Hematopoietic multipotent progenitor cell (in vitro differentiated cells): ENCODE measurements at places on chromosomes 1 and 21.

- DNase-seq = no peak
These were observed 597.6 kb downstream of the ADGRL2 start for GRCh38 chr1:82398357-82398756.

DNA sequence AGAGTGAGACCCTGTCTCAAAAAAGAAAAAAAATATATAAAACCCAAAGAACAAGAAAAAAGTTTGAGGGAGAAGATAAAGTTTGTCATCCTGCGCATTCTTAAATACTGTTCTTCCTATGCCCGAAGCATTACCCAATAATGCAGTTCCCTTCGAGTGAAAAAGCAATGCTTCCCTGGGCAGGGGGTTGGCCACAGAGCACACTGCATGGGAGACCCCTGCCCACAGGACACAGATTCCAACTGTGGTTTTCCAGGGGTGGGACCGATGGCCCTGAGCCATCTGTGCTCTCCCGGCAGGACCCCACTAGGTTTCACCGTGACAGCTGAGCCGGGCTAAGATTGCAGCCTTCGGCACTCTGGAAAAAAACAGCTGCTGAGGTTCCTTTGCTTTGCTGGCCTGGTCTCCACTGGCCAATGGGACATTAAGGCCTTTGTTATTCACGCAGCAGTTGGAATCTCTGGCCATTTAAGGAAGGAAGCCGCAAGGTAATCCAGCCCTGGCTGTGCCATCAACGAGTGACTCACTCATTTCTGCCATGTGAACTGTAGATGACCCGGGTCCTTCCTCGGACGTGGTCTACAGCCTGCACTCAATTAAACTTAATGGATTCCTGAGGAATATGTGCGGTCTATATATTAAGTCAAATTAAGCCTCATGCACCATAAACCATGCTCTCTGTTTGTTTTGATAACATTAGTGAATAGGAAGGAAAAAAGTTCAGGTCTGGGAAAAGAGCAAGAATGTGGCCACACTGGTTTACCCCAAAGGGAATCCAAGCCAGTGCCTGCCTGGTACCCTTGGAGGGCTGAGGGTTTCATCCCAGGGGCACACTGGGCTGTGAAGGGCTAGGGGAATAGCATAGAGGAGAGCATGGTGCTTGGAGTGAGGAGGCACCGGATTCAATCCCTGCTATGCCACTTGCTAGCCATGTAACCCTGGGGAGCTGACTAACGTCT lies 163.2 kb downstream of the ZBTB18 start:
- DNase-seq = no peak

GRCh38 chr1:15218287-15219279 lies 28.4 kb upstream of the FHAD1 start:
- DNase-seq = peak; percentile 14

GRCh38 chr1:9494936-9495758 lies 44.1 kb upstream of the SLC25A33 start:
- peak; percentile 63 for DNase-seq

DNA sequence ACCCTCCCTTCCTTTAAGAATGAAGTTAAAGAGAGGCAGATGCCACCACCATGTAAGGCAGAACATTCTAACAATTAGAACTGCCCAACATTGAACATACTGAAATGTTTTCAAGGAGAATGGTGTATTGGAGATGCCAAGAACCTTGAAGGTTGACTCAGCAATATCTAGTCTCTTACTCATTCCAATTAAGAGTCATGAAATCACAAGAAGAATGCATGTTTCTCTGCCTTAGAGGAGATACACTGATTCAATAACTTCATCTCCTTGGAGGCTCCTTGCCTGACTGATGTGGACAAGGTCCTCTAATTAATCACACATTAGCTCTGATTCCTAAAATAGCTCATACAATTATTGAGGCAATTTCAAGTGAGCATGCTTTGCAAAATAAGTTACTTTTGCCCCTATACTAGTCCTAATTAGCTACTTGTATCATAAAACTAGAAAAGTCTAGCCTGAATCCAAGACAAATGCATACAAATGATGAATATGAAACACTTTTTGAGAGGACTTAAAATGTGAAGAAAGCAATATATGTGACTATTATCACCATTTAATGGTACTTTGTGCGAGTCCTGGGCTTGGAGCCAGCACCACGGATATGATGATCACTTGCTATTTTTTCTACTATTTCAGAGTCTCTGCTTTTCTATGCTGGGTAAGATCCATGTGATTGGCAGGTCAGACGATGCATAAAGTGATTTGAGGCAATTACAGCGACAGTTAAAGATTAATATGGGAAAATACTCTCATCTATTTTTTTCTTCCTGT lies 114.5 kb downstream of the DSCAM start:
- DNase-seq = no peak

- DNase-seq = no peak
These were observed 433.4 kb downstream of the KIF26B start for GRCh38 chr1:245588116-245588639.

DNA sequence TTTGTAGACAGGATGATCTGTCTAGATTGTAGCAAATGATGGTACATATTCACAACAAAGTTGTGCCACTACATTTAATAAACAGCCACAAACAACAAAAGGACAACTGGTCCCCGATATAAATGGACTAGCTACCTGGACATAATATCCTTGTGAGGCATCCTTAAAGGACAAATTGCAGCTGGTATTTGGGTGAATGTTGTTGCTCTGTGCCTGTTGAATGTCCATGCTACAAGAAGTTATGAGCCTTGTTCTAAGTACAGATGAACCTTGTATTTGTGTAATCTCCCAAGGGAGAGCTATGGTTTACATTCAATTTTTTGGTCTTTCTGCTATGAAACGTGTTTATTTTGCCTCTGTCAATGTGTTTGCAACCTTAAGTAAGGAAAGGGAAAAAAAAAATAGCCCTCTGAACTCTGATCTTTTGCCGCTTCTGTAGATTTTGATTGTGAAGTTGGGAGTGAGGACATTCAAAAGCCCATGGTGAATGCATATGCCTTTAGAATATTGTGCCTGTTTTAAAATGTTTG lies 26.5 kb downstream of the SFT2D2 start:
- DNase-seq = no peak
